T-helper 1 cell (primary cell): ENCODE measurements at places on chromosomes 3 and 15.

- no peak for DNase-seq
These were observed 3.8 kb downstream of the IVD start for GRCh38 chr15:40409366-40409765.

DNA sequence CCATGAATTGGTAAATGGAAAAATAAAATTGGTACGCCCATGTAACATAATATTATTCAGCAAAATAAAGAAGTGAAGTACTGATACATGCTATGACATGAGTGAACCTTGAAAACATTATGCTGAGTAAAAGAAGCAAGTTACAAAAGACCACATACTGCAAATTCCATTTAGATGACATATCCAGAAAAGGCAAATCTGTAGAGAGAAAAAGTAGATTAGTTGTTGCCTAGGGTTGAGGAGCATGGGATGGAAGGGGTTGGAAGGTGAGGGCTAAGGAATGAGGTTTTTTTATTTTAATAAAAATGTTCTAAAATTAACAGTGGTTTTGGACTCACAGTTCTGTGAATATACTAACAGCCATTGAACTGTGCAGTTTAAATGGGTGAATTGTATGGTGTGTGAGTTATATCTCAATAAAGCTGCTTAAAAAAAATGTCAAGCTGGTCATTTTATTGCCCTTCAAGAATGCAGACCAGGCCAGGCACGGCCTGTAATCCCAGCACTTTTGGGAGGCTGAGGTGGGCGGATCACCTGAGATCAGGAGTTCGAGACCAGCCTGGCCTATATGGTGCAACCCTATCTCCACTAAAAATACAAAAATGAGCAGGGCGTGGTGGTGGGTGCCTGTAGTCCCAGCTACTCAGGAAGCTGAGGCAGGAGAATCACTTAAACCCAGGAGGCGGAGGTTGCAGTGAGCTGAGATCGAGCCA, 8.1 kb upstream of the DLG1 start:
- DNase-seq, result no peak

DNA sequence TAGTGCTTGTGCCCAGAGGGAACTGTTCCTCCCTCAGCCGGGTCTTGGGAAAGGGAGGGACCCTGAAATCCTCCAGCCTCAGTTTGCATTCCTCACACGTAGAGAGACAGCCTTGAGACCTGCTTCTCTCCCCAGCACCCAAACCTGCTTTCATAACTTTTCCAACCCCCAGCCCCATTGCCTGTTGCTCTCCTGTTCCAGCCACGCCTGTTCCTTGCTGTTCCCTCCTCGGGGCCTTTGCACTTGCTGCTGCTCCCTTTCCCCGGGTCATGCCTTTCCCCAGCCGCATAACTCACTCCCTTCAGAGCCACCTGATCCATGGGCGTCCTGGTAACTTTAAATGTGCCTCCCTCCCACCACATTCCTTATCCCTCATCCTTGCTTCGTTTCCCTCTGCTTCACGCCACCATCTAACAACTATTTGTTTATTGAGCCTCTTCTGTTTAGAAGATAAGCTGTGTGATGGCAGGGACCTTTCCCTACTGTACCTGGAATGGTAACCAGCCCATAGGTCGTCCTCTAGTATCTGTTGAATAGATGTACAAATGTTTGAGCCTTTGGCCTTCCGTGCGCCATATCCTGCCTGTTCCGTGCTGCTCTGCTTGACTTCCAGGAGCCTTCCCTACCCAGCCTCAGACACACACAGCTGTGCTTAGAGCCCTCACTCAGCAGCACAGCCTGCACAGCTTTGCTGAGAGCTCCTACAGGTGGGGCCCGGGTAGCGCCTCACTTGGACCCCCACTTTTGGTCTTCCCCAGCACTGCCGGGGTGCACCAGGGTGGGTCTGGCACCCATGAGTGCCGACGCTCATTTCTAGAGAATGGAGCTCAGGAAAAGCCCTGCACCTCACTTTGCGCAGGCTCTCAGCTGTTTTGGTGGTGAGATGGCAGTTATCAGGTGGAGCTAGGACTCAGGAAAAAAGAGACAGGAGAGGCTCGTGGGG, 60.2 kb downstream of the SCN5A start:
- no peak for DNase-seq

DNA sequence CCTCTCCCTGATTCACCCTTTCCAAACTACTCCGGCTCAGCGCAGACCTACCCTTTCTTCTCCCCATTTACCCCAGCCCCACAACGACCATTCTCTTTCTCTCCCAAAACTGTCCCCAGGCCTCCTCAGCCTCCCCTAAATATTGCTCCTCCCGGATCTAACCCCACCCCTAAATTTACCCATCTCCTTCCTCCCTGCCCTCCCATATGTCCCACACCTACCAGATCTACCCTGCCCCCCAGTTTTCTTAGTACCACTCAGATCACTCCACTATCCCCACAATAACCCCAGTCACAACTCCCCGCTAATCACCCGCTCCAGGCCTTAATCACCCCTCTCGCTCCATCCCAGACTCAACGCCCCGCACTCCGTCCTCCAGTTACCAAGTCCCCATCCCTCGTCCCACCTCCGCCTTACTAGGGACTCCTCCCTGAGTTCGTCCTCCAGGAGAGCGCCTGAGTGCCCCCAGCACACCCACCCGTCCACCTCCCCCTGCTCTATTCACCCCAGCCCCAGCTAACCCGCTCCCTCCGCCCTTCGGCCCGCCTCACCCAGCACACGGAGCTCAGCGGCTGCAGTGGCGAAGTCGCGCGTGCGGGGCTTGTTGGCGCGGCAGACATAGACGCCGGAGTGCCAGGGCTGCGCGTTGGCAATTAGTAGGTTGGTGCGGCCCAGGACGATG, 18.6 kb upstream of the IGDCC3 start:
- no peak for DNase-seq

GRCh38 chr15:37594417-37594816, 340.0 kb upstream of the TMCO5A start:
- no peak for DNase-seq
